ENCODE measurements at places on chromosomes 5 and 9.

GRCh38 chr5:67998709-67999261 is 216.8 kb upstream of the PIK3R1 start:
- no peak for DNase-seq

DNA sequence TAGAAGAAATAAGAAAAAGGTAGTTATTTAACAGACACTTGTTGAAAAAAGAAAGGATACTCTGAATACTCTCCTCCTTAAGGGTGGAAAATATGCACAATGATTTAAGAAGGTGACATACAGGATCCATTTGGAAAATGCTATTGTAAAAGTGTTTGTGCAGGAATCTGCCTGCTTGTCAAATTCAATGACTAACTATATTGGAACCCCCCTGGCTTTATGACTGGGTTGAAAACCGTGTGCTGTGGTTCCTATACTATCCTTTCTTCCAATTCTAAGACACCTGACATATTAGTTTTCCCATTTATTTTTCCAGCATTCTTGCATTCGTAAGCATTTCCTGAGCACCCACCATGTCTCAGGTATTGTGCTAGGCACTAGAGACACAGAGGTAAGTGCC is 220.0 kb downstream of the GLIS3 start:
- no peak for DNase-seq

GRCh38 chr9:109166771-109167601 is at the start of gene FRRS1L:
Gene FRRS1L, minus strand, starts transcription at chr9:109167249. Its CDS starts 111 bp downstream, at chr9:109167138.
- DNase-seq, result peak; percentile 31

DNA sequence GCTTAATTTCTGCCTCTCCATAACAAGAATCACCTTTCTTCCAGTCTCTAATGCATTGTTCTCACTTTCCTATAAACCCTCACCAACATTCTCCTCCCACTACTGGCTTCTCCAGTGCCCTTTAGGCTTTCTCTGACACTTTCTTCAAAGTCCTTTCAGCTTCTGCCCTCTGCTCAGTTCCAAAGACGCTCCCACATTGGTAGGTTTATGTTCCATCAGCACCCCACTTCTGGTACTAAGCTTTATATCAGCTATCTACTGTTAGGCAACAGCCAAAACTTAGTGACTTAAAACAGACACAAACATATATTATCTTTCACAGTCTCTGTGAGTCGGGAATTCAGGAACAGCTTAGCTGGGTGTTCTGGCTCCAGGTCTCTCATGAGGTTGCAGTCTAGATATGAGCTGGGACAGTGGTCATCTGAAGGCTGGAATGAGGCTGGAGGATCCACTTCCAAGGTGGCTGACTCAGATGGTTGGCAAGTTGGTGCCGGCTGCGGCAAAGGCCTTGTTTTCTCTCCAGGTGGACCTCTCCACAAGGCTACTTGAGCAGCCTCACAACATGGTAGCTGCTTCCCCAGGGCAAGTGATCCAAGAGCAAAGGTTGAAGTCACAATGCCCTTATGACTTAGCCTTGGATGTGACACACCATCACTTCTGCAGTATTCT is 37.4 kb downstream of the BOD1 start:
- no peak for DNase-seq
